ENCODE measurements at places on chromosomes 16 and 17.

DNA sequence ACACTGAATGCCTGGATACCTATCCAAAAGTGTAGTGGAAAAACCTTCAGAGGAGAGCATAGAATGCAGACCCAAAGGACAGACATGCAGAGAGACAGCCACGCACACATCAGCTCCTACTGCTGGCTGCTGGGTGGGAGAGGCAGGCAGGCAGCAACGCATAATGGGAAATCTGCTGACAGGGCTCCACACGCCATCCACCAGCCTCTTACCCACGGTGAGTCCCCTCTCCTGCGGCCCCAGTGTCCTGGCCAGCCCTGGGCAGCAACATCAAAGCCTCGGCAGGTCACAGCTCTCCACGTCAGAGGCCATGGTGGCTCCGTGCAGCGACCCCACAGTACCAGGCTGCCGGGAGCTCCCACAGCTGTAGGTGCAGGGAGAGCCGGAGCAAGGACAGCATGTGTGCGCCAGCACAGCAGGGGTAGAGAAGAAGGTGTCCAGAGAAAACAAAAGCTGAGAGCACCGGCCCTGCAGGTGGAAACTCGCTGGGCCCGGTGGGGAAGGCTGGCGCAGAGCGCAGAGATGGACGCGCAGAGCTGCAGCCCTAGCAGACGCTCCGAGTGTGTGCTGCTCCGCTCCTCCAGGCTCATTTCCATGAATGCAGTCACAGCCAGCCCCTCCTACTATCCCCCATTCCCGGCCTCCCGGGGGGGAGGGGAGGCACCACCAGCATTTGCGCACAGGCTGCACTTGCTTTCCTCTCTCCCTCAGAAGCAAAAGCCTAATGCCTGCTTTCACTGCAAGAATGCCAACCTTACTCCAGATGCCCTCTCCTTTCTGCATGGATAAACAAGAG lies 58.9 kb downstream of the CYTH1 start:
- peak overlapping the region; percentile 45 for H3K27ac ChIP-seq
- peaks cover 16% of the 10 kb centered on the region for H3K36me3 ChIP-seq
- DNase-seq: no peak
- no peaks in the 10 kb centered on the region for H3K27me3 ChIP-seq
- H3K4me3 ChIP-seq: no peak overlapping the region
- H3K4me1 ChIP-seq: peaks cover 75% of the 10 kb centered on the region

- peak overlapping the region; percentile 88 for H3K27ac ChIP-seq
- peak overlapping the region; percentile 38 for H3K4me3 ChIP-seq
- no peak for DNase-seq
- H3K4me1 ChIP-seq: peaks cover 73% of the 10 kb centered on the region
These were observed 334.5 kb downstream of the SEC14L1 start for GRCh38 chr17:77475016-77475976.

DNA sequence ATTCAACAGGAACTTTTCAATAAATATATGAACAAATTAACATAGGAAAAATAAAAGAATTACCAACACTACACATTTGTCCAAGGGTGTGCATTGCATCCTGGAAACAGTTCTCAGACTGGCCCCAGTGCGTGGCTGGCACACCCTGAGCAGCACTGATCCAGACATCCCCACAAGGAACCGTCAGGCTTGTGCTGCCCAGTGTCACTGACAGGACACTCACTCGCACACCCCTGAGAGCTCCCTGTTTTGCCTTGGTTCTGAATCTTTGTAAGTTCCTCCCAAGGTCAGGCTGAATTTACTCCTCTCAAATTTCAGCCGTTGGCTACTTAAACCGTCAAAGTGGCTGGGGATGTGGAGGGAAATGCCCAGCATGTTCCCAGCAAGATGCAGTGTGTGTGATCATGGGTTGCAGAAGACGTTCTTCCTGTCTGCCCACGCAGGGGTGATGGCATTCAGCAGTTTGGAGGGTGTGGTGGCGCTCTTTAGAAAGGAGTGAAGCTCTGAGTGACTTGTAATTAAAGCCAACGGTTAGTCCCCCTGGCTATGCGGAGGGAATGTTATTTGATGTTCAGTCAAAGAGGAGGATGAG lies 1.7 kb downstream of the MT2A start:
- peak; percentile 60 for DNase-seq
- peaks cover 3% of the 10 kb centered on the region for H3K36me3 ChIP-seq
- peak overlapping the region; percentile 98 for H3K27ac ChIP-seq
- H3K27me3 ChIP-seq: no peaks in the 10 kb centered on the region

DNA sequence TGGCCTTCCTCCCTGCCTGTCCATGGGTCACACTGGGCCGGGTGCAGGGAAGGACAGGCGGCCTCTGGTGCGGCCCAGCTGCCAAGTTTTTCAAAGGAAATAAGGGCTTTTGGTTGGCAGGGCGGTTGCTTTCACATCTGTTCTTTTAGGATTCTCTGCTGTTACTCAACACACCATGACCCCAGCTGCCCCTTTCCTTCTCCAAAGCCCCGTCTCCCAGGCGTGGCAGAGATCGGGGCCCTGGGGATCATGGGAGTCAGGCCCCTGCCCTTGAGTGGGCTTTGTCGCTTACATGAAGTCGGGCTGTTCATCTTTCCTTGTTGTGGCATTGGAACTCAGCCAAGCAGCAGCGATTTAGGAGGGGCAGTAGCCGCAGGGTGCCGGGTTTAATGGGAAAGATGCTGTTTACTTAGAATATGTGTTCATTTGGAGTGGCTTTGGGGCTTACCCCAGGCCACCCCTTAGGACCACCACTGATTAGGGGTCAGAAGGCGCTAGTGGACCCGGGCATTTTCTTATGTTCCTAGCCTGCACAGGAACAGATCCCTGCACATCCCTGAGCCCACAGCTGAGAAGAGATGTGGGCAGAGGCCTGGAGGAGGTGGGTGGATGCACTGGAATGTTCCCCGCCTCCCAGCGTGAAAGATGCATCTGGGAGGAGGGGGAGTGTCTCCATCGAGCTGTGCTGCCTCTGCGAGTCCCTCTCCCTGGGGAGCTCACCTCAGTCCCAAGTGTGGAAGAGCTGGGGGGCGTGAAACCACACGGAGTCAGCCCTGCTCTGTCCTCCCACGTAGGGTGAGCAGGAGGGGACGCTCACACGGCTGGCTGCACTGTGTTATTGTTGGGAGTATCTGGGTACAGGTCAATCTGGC lies 6.8 kb upstream of the ADCY7 start:
- no peak overlapping the region for H3K27ac ChIP-seq
- H3K27me3 ChIP-seq: peaks cover 30% of the 10 kb centered on the region
- DNase-seq: no peak
- H3K4me1 ChIP-seq: peaks cover 19% of the 10 kb centered on the region

DNA sequence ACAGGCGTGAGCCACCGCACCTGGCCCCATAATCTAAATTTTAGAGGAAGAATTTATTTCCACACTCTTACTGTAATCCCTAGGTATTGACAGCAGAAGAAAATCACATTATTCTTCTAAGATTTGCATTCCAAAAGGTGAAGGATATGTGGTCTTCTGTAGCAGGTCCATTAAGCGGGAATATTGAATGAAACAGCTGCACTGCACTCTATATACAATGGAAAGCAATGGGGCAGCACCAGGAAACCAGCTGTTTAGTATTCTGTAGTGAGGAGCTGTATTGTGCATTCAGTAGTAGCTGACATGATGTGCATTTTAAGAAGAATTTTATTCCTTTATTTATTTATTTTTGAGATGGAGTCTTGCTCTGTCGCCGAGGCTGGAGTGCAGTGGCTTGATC lies 49.6 kb downstream of the PSMD12 start:
- H3K4me1 ChIP-seq: no peaks in the 10 kb centered on the region
- peaks cover 2% of the 10 kb centered on the region for H3K27me3 ChIP-seq
- no peak for DNase-seq
- no peak overlapping the region for H3K4me3 ChIP-seq

- no peaks in the 10 kb centered on the region for H3K36me3 ChIP-seq
- peaks cover 58% of the 10 kb centered on the region for H3K27me3 ChIP-seq
- DNase-seq: no peak
- H3K27ac ChIP-seq: no peak within 1 kb of the TSS
- H3K4me1 ChIP-seq: no peaks in the 10 kb centered on the region
These were observed at the start of gene SHISA9 for GRCh38 chr16:12901597-12902461. Gene SHISA9 (plus strand): TSS chr16:12901598.

DNA sequence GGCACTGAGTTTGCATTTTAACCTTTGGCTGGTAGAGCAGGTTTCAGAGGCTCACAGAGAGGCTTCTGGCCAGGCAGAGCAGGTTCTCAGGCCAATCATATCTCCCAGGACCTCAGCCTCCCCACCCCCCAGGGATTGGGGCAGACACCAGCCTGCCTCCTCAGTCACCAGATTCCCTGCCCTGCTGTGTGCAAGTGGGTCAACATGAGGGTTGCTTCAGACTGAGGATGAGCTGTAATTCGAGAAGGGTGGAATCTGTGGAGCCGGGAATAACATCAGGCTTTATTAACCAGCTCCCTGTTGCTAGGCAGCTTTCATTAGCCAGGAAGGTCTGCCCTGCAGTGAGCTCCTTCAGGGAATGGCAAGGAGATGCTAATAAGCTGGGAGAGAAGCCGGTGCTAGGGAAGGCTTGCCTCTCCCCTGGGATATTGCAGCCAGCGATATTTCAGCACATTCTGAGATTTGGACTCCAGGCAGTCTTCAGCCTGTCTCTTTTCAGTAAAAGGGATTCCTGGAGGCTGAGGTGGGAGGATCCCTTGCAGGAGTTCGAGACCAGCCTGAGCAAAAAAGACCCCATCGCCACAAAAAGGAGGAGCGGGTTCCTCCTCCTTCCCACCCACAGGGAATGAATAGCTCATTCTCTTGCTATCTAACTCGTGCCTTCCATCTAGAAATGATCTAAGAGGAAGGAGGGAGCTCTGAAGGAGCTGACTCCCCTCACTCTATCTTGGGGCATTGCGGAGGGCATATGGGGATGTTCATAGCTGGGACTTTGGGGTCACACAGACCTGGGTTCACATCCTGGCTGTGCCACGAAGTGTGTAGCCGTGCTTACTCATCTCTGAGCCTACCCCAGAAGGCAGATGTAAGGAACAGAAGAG lies 10.7 kb downstream of the SGSM2 start:
- no peak overlapping the region for H3K27ac ChIP-seq
- peaks cover 5% of the 10 kb centered on the region for H3K36me3 ChIP-seq
- no peak for DNase-seq
- H3K4me3 ChIP-seq: no peak overlapping the region
- peaks cover 2% of the 10 kb centered on the region for H3K27me3 ChIP-seq

GRCh38 chr17:57242148-57242547 lies 14.2 kb upstream of the MSI2 start:
- peaks cover 25% of the 10 kb centered on the region for H3K27me3 ChIP-seq
- no peak overlapping the region for H3K4me3 ChIP-seq
- H3K36me3 ChIP-seq: no peaks in the 10 kb centered on the region

DNA sequence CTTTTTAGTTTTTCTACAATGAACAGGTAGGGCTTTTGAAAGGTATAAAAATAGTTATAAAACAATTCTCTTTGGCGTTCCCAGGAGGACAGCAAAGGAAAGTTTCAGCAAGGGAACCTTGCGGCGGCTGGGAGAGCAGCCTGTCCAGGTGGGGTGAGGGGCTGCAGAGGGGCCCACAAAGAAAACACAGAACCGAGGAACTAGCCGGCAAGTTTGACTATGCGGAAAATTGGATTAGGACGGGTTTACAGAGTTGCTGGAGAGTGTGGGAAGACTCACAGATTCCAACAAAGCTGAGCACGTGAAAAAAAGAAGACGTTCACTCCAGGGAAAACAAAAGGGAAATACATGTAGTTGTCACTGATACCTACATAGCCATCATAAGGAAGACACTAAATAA lies 40.2 kb upstream of the METTL16 start:
- H3K27me3 ChIP-seq: peaks cover 3% of the 10 kb centered on the region
- no peaks in the 10 kb centered on the region for H3K36me3 ChIP-seq
- no peak for DNase-seq
- H3K4me3 ChIP-seq: no peak overlapping the region

- H3K4me1 ChIP-seq: no peaks in the 10 kb centered on the region
- no peak overlapping the region for H3K27ac ChIP-seq
- H3K36me3 ChIP-seq: no peaks in the 10 kb centered on the region
- DNase-seq: no peak
These were observed 67.9 kb upstream of the RPL38 start for GRCh38 chr17:74135391-74136167.

- no peaks in the 10 kb centered on the region for H3K4me1 ChIP-seq
- no peak for DNase-seq
- H3K27me3 ChIP-seq: no peaks in the 10 kb centered on the region
- no peak overlapping the region for H3K4me3 ChIP-seq
- peaks cover 63% of the 10 kb centered on the region for H3K36me3 ChIP-seq
- H3K27ac ChIP-seq: no peak overlapping the region
These were observed 9.4 kb downstream of the TIGD7 start for GRCh38 chr16:3295783-3296182.

DNA sequence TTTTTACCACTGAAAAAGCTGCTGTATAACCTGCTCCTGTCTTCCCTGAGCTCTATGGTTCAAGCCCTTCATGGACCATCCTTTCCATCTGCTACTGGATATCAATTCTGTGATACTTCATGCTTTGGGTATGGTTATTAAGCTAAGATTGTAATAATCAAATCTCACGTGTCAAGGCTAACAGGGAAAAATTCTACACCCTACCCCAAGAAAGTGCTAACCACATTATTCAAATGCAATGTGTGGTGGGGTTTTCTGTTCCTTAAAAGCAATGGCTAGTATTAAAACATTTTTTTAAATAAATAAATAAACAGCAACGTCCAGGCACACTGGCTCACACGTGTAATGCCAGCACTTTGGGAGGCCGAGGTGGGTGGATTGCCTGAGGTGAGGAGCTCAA lies 65.9 kb downstream of the SPAG9 start:
- H3K4me3 ChIP-seq: no peak overlapping the region
- peaks cover 7% of the 10 kb centered on the region for H3K4me1 ChIP-seq
- H3K27ac ChIP-seq: no peak overlapping the region
- H3K27me3 ChIP-seq: peaks cover 2% of the 10 kb centered on the region
- peaks cover 5% of the 10 kb centered on the region for H3K36me3 ChIP-seq

DNA sequence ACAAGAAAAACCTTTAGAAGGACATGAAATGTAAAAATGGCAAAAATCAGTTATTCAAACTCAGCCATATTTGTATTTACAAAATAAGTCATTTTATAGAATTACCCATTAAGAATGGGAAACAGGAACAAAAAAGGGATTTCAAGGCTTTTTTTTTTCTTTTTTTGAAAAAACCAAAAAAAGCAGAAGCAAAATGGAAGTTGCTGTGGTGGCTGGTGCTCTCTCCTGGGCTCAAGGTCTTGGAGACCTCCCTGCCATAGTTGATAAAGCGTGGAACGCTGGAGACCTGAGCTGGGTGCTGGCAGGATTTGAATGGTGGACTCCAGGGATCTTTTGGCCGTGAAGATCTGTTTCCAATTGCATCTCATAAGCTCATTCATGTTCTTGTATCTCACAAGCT lies 3.1 kb downstream of the PLCG2 start:
- H3K4me3 ChIP-seq: no peak overlapping the region
- DNase-seq: no peak
- H3K27me3 ChIP-seq: peaks cover 40% of the 10 kb centered on the region
- H3K36me3 ChIP-seq: peaks cover 1% of the 10 kb centered on the region
- peaks cover 19% of the 10 kb centered on the region for H3K4me1 ChIP-seq
- H3K27ac ChIP-seq: no peak overlapping the region

- H3K27ac ChIP-seq: peak overlapping the region; percentile 0
- no peaks in the 10 kb centered on the region for H3K27me3 ChIP-seq
- peak overlapping the region; percentile 3 for H3K4me3 ChIP-seq
- H3K4me1 ChIP-seq: peaks cover 75% of the 10 kb centered on the region
- no peak for DNase-seq
These were observed 78.9 kb downstream of the CMIP start for GRCh38 chr16:81523387-81524115.
